ENCODE measurements at places on chromosomes 6 and 20.

- no peak for DNase-seq
Observed at GRCh38 chr6:108610270-108610839, 49.6 kb downstream of the FOXO3 start.

- DNase-seq, result no peak
Observed at GRCh38 chr6:41640426-41640825, 2.2 kb downstream of the MDFI start.

- no peak for DNase-seq
Observed at GRCh38 chr6:8192067-8192466, 89.7 kb upstream of the EEF1E1 start.

- peak; percentile 74 for DNase-seq
Observed at GRCh38 chr20:63009988-63010769, 3.4 kb upstream of the BHLHE23 start.

GRCh38 chr6:15363164-15363522, 117.3 kb downstream of the JARID2 start:
- no peak for DNase-seq

DNA sequence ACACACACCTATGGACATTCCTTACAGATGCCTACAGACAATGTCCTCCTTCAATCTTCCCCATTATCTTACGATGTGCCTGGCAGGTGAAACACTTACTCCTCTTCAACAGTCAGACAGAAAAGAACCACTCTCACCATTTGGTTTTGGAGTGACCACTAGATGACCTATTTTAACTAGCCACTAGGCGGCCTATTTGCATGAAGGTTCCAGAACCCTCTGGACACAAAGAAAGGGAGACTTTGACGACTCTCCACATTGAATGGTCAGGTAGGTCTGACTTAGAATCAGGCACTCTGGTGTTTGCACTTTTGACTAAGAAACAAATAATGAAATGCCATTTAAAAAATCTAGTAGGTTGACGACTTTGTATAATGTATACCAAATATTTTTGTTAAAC, 42.0 kb downstream of the PNLDC1 start:
- DNase-seq, result no peak
